Pulmonary artery endothelial cell (primary cell): ENCODE measurements at places on chromosomes 16 and 17. TPM values are rescaled to one million over a fixed set of nuclear protein-coding genes. Genes with fewer than 3 reads are reported as not detected.

- DNase-seq = no peak
Measured at GRCh38 chr17:69696650-69697049, 282.2 kb downstream of the MAP2K6 start.

DNA sequence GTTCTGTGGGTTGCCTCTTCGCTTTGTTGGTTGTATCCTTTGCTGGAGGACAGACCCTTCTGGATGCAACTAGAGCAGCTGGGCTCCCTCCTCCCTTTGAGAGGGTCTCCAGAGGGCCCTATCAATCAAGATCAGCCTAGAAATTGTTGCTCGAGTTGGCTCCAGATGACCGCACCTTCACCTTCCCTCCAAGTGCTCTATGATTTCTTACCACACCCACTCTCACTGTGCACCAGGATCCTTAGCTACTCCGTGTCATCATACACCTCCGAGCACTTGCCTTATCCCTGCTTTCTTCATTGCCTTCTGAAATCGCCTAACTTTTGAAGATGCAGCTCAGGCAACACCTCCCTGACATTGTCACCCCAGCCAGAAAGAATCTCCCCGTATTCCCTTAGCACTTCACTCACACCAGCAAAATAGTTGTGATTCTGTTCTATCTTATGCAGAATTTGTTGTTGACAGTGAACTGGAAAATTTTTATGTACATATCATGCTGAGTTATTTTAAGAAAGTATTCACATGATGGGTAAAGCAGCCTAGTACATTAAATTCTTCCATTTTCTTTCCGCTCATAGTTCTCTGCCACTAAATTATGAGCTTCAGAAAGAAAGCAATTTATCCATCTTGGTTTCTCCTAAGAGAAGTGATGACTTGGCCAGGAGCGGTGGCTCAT, 52.9 kb downstream of the ABAT start:
- DNase-seq = no peak

DNA sequence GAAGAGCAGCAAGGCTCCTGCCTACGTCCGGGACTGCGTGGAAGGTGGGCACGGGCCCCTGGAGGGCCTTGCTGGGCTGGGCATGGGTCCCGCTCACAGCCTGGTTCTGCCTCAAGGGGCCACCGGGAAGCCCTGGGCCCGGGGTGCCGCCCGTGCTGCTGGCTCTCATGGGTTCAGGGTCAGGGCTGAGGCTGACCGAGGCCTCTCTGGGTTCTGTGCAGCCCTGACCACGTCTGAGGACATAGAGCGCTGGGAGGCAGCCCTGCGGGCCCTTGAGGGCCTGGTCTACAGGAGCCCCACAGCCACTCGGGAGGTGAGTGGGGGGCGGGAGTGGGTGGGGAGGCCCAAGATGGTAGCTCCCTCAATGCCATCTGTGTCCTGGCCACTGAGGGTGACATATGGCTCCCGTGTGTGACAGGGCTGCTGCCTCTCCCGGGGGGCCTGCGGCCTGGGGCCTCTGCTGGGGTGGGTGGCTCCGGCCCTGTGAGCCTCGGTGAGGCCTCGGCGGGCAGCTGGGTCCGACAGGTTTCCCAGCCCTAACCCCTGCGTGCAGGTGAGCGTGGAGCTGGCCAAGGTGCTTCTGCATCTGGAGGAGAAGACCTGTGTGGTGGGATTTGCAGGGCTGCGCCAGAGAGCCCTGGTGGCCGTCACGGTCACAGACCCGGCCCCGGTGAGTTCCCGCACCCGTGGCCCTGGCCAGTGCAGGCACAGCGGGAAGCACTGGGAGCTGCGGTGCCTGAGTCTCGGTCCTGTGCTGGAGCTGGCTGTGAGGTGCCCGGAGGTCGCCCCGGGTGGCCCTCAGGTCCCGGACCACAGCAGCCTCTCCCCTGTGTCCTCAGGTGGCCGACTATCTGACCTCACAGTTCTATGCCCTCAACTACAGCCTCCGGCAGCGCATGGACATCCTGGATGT, 9.2 kb downstream of the TELO2 start:
- DNase-seq = no peak

DNA sequence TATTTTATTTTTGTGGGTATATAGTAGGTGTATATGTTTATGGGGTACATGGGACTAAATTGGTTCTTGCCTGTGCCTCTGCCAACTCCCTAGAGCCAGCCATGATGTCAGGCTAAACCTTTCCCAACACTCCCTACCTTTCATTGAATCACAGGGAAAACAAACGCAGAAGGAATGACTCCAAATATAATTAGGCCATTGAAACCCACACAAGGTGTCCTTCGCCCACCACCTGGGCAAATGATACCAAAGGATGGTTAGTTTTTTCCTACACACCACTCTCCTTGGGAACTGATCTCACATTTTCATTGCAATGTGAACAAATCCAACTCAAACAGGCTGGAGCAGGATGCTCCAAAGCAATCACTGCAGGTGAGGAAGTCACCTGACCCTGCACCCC, 27.5 kb downstream of the WSB1 start:
- no peak for DNase-seq

DNA sequence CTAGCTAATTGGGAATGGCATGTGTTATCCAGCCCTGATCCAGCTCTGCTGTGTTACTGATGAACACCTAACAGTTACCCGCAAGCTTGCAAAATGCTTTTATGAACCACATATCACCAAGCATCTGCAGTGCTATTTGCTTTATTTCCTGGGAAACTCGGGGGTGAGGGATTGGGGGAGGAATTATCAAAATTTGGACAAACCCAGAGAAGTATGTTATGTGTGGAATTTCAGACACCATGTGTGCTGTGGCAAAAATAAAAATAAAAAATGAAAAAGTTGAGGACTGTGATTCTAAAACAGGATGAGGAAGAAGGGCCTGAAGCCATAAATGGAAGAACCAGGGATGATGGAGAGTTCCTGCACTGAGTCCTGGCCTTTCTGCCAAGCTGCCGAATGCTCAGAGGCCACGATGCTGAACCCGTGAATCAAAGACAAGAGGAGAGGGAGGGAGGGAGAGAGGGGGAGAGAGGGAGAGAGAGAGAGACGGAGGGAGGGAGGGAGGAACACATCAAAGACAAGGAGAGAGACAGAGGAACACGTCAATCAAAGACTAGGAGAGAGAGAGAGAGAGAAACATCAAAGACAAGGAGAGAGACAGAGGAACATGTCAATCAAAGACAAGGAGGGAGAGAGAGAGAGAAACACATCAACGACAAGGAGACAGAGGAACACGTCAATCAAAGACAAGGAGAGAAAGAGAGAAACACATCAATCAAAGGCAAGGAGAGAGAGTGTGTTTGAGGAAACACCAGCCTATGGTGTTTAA, 89.8 kb downstream of the MRM3 start:
- DNase-seq = no peak

GRCh38 chr17:50806141-50806643, 29.2 kb upstream of the WFIKKN2 start:
- no peak for DNase-seq

- no peak for DNase-seq
Measured at GRCh38 chr17:4038076-4038475, 73.8 kb upstream of the ATP2A3 start.

GRCh38 chr16:73882033-73882432, 414.6 kb upstream of the PSMD7 start:
- DNase-seq = no peak

Gene MSLN
- not detected in 2 replicates for total RNA-seq

Gene NHLRC4
- total RNA-seq = 0.71 and 2.1 TPM in 2 replicates

Gene CYLD
- 24.7 and 65.8 TPM in 2 replicates for total RNA-seq

Gene FNDC8
- total RNA-seq = not detected in 2 replicates

Gene CD7
- total RNA-seq = not detected in 2 replicates
